Left ventricle myocardium inferior (tissue), 1 donor: ENCODE measurements at places on chromosomes 16 and 17. TPM values are rescaled to one million over a fixed set of nuclear protein-coding genes. Genes with fewer than 3 reads are reported as not detected.

GRCh38 chr16:84339311-84339710, 29.0 kb upstream of the ATP2C2 start:
- H3K4me1 ChIP-seq = no peaks in the 10 kb centered on the region
- H3K27ac ChIP-seq = no peak overlapping the region
- H3K27me3 ChIP-seq = no peaks in the 10 kb centered on the region

LITAFD gene
- total RNA-seq = not detected

DNA sequence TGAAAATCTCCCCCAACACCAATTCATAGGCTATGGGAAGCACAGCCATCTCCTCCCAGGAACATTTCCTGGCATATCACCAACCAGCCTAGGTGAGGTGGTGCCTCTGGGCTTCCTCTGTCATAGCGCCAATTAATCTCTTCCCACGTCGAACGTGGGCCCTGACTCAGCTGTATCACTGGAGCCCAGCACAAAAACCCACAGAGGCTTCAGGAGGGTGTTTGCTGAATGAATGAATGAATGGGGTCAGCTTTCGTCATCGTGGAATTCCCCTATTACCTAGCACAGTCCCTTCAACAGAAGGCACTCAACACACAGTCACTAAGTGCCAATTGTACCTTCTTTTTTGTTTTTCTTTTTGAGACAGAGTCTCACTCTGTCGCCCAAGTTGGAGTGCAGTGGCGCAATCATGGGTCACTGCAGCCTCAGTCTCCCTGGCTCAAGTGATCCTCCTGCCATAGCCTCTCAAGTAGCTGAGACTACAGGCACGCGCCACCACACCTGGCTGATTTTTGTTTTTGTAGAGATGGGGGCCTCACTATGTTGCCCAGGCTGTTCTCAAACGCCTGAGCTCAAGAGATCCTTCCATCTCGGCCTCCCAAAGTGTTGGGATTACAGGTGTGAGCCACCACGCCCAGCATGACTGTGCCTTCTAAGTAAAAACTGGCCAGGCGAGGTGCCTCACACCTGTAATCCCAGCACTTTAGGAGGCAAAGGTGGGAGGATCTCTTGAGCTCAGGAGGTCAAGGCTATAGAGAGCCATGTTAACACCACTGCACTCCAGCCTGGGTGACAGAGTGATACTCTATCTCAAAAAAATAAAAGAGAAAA, 4.1 kb downstream of the ZNF688 start:
- no peak overlapping the region for H3K27ac ChIP-seq
- no peak for DNase-seq
- no peak overlapping the region for H3K4me3 ChIP-seq
- no peaks in the 10 kb centered on the region for H3K27me3 ChIP-seq
- H3K4me1 ChIP-seq = peaks cover 31% of the 10 kb centered on the region
- no peaks in the 10 kb centered on the region for H3K36me3 ChIP-seq

DNA sequence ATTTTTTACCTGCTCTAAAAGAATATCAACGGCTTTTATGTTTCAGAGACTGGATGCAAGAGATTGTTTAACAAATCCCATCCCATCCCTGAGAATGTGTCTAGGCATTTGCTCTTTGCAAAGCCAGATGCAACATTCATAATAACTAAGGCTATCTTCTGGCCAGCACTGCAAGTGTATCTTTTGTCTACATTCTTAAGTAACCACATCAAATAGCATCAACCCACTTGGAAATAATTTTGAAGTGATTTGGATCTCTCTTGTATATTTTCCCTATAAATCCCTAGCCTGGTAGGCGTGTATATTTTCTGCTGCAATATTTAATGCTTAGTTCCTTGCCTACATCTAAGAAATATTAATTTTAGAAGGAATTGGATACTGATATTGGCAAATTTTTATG, 64.3 kb downstream of the PIGL start:
- H3K4me3 ChIP-seq = no peak overlapping the region
- H3K36me3 ChIP-seq = no peaks in the 10 kb centered on the region

GRCh38 chr16:58243528-58244004, 45.7 kb upstream of the CSNK2A2 start:
- peaks cover 47% of the 10 kb centered on the region for H3K27me3 ChIP-seq
- no peaks in the 10 kb centered on the region for H3K4me1 ChIP-seq
- H3K36me3 ChIP-seq = no peaks in the 10 kb centered on the region
- H3K27ac ChIP-seq = no peak overlapping the region
- no peak overlapping the region for H3K4me3 ChIP-seq

DNA sequence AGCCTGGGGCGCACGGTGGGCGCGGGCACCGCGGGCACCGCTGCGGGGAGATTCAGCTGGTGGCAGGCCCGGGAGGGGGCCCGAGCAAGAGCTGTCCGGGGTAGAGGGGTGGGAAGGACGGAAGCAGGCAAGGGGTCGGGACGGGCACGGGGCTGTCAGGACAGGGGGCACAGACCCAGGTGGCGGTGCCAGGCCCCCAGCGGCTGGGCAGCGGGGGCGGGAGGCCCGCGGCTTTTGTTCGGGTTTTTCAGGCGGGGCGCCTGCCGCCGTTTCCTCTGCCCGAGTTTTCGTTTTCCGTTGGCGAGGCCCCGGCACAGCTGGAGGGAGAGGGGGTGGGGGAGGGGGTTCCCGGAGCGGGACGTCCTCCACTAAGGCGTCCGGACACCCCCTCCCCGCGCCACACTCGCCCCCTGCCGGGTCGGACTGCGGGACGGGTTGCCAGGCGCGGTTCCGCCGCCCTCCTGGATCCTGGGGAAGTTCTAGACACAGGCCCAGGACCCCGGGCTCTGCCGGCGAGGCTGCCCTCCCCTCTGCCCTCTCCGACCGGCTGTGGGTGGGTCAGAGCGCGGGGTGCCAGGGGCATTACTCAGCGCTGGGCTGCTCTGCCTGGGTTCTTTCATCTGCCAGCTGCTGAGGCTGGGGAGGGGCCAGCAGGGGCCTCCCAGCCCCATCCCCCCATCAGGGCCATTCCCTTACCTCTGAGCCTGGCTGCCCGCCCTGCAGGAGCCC, 543 bp downstream of the ARHGAP23 start:
- H3K4me3 ChIP-seq = peak overlapping the region; percentile 89
- H3K36me3 ChIP-seq = no peaks in the 10 kb centered on the region
- peak; percentile 68 for DNase-seq
- H3K27ac ChIP-seq = peak overlapping the region; percentile 94
- peaks cover 97% of the 10 kb centered on the region for H3K4me1 ChIP-seq
- H3K27me3 ChIP-seq = no peaks in the 10 kb centered on the region

DNA sequence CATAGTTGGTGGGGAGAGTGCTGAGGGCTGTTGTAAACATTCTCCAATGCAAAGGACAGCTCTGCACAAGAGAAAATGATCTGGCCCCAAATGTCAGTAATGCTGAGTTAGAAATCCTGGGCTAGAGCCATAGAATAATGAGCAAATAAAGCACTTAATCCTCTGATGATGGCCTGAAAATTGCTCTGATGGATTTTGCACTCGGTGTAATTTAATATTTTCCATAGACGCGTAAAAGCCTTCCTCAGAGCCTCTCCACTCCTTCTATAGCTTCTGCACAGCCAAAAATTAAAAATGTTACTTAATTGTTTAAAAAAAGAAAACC, 23.7 kb downstream of the FAM20A start:
- H3K4me3 ChIP-seq = no peak overlapping the region
- H3K27me3 ChIP-seq = no peaks in the 10 kb centered on the region
- no peak for DNase-seq
- no peaks in the 10 kb centered on the region for H3K36me3 ChIP-seq

DNA sequence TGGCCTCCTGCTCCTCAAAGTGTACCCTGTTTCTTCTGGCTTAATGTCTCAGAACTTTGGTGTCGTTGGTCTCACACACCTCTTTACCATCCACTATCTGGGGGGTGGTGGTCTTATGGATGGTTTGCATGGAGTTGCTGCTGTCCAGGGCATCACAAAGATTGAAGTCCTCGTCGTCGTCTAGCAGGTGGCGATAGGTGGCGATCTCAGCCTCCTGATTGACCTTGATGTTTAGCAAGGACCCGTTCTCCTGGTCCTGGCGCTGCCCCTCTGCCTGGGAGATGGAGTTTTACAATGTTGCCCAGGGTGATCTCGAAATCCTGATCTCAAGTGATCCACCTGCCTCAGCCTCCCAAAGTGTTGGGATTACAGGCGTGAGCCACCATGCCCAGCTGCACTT, 31.1 kb upstream of the HELZ start:
- no peaks in the 10 kb centered on the region for H3K27me3 ChIP-seq
- no peaks in the 10 kb centered on the region for H3K36me3 ChIP-seq
- peaks cover 5% of the 10 kb centered on the region for H3K4me1 ChIP-seq
- H3K4me3 ChIP-seq = no peak overlapping the region
- no peak overlapping the region for H3K27ac ChIP-seq

GRCh38 chr17:63001689-63002394, 35.8 kb downstream of the TANC2 start:
- H3K27ac ChIP-seq = no peak overlapping the region
- H3K4me1 ChIP-seq = no peaks in the 10 kb centered on the region
- H3K4me3 ChIP-seq = no peak overlapping the region
- no peaks in the 10 kb centered on the region for H3K27me3 ChIP-seq
- no peak for DNase-seq
- H3K36me3 ChIP-seq = no peaks in the 10 kb centered on the region

DNA sequence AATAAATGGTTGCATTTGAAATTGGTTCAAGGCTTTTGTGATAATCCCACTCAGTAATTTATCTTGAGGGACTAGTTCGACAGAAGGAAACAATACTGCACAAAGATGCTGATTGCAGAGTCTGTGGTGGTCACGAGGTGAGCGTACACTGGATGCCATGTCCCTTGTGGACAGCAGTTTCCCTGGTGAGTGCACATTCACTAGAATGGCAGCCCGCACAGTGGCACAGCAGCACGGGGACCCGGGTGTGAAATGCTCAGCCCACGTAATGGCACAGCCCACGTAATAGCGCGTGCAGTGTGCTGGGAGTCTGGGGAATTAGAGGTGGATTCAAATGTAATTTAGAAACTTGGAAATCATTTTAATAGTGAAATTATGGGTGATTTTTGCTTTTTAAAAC, 154.0 kb downstream of the LGALS9B start:
- no peaks in the 10 kb centered on the region for H3K4me1 ChIP-seq
- no peaks in the 10 kb centered on the region for H3K36me3 ChIP-seq
- no peak for DNase-seq
- H3K4me3 ChIP-seq = no peak overlapping the region

DNA sequence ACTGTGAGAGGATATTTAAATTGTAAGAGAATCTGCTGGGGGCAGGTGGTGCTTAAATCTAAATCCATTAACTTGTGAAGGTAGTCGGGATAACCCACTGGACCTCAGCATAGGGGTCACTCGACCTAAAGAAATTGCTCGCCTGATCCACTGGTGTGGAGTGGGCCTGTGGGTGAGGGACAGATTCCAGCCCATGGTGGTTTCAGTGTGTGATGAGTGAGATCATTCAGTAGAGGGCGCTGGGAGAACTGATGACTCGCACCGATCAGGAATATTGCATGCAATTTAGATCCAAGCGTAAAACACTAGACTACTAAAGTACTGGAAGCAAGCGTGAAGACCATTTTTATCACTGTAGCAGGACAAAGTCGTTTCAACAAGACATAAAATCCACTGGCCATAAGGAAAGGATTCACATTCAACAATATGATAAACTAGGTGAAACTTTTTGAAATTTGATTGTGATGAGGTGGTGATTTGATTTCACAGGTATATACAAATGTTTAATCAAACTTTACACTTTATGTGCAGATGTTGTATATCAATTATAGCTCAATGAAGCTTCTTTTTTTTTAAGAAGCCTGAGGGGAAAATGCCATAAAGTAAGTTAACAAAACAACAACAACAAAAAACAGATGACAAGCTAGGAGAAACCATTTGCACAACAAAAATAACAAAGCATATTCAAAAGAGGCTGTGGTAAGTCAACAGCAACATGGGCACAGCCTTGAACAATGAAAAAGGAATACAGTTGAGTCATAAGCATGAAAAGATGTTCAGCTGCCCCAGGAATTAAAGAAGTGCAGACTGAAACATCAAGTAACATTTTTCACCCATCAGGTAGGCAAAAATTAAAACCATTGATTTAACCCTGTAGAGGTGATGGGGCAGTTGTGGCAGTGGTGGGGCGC, 7.5 kb upstream of the TMEM170A start:
- H3K4me1 ChIP-seq = no peaks in the 10 kb centered on the region
- no peak for DNase-seq

GRCh38 chr17:67639979-67640378, 77.8 kb upstream of the NOL11 start:
- H3K36me3 ChIP-seq = no peaks in the 10 kb centered on the region
- no peak for DNase-seq
- H3K4me1 ChIP-seq = peaks cover 54% of the 10 kb centered on the region

DNA sequence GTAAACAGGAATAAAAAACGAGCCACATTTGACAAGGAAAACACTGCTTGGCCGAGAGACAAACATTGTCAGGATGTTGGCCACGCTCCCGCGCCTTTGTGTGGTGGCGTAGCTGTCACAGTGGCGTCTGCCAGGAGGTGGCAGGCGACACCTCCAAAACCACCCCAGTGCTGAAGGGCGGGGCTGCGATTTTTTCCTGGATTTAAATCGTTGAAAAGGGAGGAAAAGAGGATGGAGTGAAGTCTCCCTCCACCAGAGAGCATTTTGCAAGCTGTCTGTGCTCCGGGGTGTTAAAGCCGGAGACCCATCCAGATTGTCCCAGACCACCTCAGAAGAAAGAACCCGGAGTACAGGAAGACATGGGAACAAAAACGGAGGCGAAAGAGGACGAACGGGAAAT, 12.7 kb downstream of the MRM3 start:
- H3K4me1 ChIP-seq = peaks cover 16% of the 10 kb centered on the region
- peak; percentile 87 for DNase-seq
- H3K27me3 ChIP-seq = no peaks in the 10 kb centered on the region
- peak overlapping the region; percentile 59 for H3K4me3 ChIP-seq
- H3K36me3 ChIP-seq = peaks cover 18% of the 10 kb centered on the region

DNA sequence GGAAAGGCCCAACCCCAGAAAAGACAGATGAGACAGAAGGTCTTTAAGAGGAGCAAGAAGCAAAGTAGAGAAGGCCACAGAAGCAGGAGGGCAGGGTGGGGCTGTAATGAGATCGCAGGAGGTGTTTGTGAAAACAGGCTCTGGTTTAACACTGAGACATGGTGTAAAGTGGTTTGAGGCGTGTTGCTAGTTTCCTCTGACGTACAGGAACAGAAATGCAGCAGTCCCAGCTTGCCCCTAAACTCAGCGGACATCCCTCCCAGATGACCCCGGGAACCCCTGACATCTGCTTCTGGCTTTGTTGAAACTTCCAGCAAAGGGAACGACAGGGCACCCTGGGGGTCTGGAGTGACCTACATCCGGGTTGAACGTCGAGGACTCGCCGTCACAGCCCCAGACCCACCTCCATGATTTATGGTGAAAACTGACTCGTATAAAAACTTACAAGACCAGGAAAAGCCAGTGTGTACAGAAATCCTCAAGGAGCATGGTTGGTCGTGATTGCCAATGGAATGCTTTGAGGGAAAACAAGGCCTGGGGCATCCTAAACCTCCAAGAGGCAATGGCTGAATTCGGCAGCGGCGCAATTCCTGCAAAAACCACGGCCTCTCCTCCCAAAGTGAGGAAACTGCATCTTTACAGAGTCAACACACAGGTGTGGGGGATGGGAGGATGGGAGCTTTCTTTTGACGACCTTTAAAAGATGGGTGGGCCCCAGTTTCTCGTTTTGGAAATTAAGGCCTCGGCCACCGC, 25.8 kb downstream of the LITAF start:
- H3K27me3 ChIP-seq = no peaks in the 10 kb centered on the region
- H3K36me3 ChIP-seq = peaks cover 8% of the 10 kb centered on the region
- H3K27ac ChIP-seq = peak overlapping the region; percentile 65
- peaks cover 58% of the 10 kb centered on the region for H3K4me1 ChIP-seq
- peak overlapping the region; percentile 5 for H3K4me3 ChIP-seq
